HFF-Myc (cell line): ENCODE measurements at places on chromosomes 7 and 10.

GRCh38 chr7:42876182-42877068, 35.4 kb downstream of the C7orf25 start:
- DNase-seq: peak; percentile 16

DNA sequence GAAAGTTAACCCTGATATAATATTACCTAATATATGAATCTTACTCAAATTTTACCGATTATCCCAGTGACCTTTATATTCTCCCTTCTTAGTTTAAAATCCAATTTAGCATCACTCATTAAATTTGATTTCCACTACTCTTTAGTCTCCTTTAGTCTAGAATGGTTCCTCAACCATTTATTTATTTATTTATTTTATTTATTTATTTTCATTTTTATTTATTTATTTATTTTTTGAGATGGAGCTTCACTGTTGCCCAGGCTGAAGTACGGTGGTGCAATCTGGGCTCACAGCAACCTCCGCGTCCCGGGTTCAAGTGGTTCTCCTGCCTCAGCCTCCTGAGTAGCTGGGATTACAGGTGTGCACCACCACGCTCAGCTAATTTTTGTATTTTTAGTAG, 92.8 kb downstream of the LCOR start:
- DNase-seq: no peak

DNA sequence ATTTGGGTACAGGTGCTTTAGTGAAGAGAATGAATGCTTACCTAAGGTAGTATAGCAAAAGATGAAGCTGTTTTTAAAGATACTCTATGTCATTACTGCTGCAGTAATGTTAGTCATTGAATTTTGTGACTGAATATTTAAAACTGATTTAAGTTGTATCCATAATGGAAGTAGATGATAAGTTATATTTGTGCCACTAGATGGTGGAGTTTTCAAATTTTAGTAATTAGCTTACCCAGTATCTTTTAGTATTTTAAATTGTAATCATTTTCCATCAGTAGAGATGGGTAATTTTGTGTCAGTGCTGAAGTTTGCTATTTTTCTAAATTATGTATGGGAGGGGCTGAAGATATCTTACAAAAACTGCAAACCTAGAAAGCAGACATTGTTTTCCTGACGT, 25.2 kb downstream of the HBP1 start:
- no peak for DNase-seq

DNA sequence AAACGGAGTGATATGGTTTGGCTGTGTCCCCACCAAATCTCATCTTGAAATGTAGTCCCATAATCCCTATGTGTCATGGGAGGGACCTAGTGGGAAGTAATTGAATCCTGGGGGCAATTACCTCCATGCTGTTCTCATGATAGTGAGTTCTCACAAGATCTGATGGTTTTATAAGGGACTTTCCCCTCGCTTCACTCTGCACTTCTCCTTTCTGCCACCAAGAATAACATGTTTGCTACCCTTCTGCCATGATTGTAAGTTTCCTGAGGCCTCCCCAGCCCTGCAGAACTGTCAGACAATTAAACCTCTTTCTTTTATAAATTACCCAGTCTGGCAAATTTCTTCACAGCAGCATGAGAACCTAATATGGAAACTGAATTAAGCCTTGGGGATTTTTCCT, 19.1 kb downstream of the FAM3C start:
- DNase-seq: no peak

GRCh38 chr10:93913706-93914105, 19.9 kb downstream of the SLC35G1 start:
- no peak for DNase-seq

DNA sequence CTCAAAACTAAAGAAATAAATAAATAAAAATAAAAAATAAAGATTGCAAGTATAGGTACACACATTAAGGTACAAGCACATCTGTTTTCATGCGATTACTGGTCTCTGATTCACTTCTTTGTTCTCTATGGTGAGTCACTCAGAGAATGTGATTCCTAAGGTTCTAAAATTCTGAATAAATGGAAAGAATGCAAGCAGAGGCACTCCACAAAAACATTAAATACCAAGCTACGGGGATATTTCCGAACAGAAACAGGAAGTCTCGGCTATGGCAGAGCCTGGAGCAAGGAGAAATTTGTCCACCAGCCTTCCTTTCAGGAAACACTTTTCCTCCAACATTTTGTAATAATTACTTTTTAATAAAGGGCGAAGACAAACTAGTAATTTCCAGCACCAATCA, 1.4 kb downstream of the VOPP1 start:
- peak; percentile 45 for DNase-seq

GRCh38 chr7:103637094-103637493, 191.1 kb upstream of the SLC26A5 start:
- DNase-seq: no peak

- DNase-seq: no peak
These were observed 180.5 kb downstream of the CREB5 start for GRCh38 chr7:28592861-28593260.

- no peak for DNase-seq
These were observed 75.0 kb downstream of the ZMYND11 start for GRCh38 chr10:210297-210696.

DNA sequence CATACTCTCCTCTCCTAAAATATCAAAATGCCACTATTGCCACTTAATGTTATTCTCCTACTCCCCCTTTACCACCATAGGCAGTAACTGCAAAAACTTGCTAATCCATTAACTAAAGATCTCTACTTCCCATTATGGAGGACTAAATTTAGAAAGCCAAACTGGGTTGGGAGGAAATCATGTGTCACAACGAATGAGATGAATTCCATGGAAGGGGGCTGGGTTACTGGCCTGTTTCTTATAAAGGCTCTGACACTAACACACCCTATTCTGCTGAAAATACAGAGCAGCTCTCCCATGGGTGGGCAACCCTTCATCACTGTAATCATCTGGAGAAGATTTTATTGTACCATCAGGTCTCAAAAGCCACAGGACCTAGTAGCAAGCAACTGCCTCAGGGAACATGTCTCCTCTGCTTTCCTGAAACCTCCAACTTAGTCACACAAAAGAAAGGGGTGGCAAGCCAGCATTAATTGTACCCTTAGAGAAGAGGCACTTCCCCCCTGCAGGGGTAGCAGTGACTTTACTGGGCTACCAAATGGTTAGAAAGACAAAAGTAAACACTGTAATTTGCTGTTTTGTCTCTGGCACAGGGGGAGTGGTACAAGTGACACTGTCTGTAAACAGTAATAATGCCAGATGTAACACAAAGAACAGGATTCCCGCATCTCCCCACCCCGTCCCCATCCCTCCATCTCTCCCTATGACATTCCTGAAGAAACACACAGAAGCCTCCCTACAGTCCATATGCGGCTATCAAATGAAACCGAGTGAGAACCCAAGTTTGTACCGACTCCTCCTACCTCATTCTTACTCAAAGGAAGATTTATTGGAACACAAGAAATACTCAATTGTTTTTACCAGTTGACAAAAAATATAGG, 81.6 kb downstream of the ARMH3 start:
- DNase-seq: no peak

GRCh38 chr7:322111-322671, 32.2 kb downstream of the FOXL3 start:
- no peak for DNase-seq

DNA sequence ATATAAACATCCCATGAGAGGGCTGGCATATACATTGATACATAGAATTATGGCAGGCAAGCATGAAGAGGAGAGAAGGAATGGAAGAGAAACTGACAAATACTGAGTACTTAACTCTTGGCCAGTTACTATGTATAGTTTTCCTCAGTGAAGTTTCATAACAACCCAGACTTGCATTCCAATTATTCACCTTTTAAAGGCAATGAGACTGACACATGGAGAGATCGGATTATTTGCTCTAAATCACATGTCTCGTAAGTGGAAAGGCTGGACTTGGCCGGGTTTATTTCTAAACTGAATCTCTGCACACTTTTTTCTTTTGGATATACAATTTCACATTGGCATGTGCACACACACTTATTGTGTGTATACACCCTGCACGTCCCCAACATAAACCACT, 548.3 kb downstream of the PHTF2 start:
- no peak for DNase-seq

DNA sequence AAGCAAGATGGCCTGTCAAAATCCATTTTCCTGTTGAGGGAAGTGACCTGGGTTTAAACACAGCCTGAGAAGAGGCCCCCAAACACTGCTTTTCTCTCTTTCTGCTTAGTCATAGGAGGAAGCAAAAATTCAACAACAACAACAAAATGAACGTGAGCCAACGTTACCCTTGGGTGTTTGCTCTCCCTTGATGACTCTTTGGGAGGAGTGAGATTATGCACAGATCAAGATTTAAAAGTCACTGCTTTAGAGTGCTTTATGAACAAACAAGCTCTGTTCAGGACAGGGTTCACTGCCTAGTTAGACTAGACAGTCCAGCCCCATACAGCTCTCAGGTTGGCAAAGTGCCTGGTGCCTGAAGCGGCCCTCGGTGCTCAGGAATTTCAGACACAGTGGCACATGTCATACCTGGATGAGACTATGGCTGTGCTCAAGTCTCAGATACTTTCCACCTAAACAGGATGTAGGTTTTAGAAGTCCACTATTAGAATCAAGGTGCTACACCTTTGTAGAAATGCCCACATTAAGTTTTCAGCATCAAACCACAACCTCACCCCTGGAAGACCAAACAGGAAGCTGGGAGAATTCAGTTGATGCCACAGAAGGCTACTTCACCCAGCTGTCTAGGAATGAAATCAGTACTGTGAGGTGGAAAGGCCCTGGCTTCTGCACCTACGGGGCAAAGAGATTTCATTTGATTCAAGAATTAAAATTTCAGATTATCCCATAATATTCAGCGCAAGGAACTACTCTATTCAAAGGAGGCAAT, 38.7 kb downstream of the DENND11 start:
- no peak for DNase-seq

DNA sequence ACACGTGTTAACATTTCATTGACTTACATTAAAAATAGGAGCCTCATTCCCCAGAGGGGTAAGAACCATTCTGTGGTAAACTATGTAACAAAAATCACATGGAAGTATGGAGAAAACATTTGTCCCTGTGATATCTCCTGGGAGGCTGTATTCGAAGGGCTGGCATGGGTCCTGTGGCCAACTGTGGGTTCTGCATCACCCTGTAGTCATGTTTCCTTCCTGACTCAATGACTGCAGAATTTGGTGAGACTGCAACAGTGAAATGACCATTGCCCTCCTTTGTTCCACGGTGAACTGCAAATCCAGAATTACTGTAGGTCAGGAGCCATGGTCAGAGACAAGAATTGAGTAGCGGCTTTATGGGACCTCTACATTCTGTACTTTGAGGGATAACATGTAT, 3.6 kb upstream of the ZEB1 start:
- DNase-seq: no peak
